ENCODE measurements at places on chromosomes 7 and 10.
A peak's percentile ranks its signal among the peaks of the same experiment; 100 is the strongest.

DNA sequence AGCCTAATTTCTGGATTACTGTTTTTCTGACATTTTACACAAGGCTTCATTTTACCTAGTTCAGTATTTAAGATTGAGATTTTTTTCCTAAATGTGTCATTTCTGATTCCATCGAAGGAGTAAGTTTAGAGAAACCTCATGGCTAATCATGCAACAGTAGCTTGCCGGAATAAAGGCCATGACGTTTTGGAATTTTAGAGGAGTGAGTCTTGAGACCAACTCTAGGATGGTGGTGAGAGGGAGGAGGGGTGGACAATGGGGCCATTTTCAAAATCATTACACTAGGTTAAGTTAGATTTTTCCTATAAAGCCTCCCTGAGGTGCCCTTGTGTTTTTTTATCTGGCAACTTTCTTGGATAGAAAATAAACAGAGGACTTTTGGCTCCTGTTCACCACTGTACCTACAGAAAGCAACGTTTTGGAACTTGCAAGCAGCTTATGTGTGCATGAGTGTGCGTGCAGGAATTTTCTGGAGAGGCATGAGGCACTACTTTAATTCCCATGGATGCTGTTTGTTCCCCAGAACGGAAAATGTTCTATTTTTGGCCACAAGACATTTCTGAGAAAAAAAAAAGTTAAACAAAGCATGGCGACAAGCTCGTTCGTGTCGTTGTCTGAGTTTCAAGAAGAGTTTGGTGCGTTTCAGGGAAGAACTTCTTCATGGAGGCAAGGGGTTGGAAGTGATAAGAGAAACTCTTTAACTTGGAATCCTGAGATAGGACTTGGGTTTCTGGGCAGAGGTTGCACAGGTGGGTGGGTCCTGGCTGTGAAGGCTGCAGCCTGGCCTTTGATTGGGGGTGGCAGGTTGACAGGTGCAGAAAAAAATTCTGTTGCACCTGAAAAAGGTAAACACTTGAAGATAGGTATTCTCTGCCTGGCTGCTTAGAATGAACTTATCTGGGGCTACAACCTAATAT, 178.1 kb downstream of the PTEN start:
- no peak for DNase-seq

DNA sequence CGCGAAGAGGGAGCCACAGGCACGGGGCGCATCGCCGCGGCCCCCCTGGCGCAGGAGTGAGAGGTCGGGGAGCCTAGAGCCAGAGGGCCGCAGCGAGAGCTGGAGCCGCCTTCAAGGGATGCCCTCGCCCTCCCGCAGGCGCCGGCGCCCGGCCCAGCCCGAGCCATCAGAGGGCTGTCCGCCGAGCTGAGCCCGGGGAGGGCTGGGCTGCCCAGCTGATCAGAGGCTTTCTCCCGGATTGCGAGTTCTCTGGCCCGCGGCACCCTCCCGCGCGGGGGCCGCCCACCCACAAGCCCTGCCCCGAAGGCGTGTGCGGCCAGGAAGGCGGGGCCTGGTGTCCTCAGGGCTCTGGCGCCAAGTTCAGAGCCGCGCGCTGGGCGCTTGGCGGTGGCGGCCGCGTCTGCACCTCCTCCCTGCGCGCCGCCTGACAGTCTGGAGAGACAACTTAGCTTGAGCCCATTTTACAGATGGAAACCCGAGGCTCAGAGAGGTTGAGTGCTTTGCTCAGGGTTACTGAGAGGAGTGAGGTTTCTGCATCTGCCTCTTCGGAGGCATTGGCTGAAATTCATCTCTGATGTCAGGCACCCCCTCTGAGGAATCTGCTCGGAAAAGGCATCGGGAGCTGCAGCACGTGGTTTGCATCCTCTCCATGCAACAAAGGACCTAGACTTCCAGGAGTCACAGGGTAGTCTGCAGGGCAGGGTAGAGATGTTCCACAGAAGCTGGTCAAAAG, 3.8 kb upstream of the ANTXRL start:
- peak; percentile 66 for DNase-seq

DNA sequence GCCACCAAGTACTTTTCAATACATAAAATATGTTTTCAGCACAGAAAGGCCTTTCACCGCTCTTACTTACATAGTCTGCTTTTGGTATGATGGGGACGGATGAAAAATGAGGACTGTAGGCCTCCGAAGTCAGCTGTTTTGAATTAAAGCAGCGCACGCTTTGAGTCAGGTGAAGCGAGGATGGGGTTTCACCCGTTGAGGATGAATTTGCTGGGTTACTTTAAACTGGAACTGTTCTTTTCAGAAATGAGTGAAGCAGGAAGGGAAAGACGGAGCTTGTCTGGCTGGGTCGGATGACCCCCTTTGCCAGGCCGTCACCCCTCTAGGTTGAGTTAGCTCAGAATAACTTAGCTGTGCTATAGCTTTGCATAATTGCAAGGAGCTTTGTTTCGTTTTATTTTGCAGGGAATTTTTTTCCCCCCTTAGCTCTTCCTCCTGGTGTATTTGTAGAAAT, 40.0 kb downstream of the CUX1 start:
- no peak for DNase-seq

DNA sequence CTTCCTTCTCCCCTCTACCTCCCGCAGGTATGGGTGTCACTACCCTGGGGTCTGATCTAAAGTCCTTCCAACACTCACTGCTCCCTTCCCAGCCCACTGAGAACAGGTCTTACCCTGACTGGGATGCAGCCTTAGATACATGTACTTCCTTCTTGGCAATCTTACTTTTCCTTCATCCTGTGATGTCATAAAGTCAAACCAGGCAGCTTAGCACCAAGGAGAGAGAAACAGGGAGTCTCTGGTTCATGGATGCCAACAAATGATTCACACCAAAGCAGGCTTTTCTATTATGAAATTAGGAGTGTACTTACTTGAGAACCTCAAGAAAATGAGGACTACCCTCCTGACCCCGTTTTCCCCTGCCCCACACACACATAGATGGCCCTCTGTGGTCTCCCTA, 111.0 kb upstream of the KMT2E start:
- DNase-seq: no peak

GRCh38 chr10:59098831-59099452, 77.5 kb upstream of the PHYHIPL start:
- no peak for DNase-seq

DNA sequence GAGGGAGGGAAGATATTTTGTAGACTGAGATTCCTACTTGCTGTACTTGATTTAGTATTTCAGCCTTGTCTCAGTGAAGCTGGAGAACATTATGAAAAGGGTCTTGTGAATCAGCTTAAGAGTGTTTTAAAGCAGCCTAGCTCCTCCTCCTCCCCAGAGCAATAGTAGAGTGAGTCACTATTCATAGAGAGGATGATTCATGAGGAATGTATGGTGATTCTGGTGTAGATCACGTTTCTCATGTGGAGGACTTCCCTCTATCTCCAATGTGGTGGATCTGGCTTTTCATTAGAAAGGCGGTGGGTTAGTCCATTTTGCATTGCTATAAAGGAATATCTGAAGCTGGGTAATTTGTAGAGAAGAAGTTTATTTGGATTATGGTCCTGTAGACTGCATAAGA, 340.1 kb upstream of the CHRM2 start:
- no peak for DNase-seq

DNA sequence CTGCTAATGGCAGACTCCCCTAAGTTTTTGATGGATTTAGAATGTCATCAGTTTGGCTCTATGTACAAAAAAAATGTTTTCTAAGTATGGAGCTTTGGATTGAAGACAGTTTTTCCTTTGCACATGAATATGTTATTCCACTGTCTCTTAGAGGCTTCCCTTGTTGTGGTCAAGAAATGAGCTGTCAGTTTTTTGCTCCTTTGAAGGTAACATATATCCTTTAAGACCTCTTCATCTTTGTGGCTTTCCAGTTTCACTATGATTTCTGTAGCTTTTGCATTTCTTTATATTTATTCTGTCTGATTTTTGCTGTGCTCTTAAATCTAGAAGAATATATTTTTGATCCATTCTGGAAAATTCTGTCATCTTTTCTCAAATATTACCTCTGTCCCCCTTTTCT, 15.8 kb upstream of the ODAD2 start:
- no peak for DNase-seq

GRCh38 chr10:120473593-120473992, 16.6 kb downstream of the PLPP4 start:
- DNase-seq: no peak

- no peak for DNase-seq
These were observed 208.0 kb upstream of the CSTF2T start for GRCh38 chr10:51907361-51907760.

DNA sequence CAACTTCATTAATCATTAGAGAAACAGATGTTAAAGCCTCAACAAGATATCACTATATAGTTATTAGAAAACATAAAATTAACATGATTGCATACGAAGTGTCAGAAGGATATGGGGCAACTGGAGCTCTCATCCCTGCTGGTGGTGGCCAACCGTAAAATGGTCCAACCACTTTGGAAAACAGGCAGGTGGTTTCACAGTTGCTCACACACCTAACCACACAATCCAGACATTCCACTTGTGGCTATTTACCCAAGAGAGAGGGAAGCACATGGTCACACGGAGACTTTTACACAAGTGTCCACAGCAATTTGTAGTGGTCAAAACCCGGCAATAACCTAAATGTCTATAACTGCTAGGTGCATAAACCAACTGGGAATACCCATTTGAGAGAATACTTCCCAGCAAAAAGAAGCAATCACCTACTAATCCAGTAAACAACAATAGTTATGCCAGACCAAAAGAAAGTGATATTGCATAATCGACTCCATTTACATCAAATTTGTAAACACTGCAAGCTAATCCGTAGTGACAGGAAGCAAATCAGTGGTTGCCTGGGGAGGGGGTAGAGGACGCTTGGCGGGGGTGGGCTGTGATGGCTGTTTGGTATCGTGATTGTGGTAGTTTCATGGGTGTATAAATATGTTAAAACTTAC, 91.8 kb downstream of the LARP4B start:
- no peak for DNase-seq

GRCh38 chr7:44323381-44324203, 1.8 kb downstream of the CAMK2B start:
- DNase-seq: no peak

GRCh38 chr10:95343573-95343972, 52.8 kb upstream of the PDLIM1 start:
- DNase-seq: no peak

GRCh38 chr10:96238646-96239623, 32.4 kb downstream of the BLNK start:
- no peak for DNase-seq

DNA sequence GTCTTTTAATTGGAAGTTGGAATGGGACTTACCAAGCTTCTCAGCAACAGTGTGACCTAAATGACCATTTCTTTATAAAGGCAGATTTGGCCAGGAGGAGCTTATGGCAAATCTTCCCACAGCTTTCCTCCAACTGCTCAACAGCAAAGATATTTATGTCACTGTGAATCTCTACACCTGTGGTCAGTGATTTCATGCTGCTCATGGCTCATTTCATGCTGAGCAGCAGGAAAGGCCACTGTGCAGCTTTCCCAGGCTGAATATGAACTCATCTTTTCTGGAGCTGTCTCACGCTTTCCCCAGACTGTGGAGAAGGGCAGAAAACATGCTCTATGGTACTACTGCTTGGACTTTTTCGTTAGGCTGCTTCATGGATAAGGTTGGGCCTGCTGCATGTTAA, 29.8 kb downstream of the CALCR start:
- DNase-seq: no peak

DNA sequence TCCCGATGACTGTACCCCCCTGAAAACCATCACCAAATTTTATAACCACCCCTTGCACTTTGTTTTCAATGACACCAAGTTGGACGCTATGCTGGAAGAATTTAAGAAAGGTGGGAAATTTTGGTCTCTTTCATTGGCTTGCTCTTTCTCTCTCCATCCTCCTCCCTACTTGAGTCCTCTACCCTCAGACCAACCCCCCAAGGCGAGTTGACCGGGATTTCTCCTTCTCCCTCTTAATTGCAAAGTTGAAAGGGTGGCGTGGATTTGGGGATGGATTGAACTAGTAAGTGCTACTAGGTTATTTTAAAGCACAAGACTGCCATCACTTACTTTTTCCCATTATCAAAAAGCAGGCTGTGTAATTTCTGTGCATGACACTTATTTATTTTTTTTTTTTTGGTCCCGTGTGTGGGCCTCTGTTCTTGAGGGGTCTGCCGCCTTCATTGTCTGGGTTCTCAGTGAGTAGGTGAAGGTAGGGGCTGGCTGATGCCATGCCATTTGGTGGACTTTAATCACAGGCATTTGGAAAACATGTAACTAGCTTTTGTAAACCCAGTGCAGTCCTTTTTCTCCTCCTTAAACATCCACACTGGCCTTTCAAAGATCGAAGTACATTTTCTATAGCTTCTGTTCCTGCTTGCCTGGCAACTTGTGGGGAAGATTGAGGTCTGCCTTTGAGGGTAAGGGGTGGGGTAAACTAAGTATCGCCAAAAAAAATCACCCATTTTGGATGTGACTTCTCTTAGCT, 2.1 kb downstream of the CNNM2 start:
- no peak for DNase-seq

GRCh38 chr7:117427258-117427701, at the start of gene ASZ1:
ASZ1 (minus strand) TSS chr7:117427493; CDS start chr7:117427460, 33 bp downstream.
- no peak for DNase-seq

GRCh38 chr7:48173756-48174382, 2.6 kb downstream of the ABCA13 start:
- DNase-seq: no peak

- no peak for DNase-seq
These were observed 15.4 kb upstream of the CDK6 start for GRCh38 chr7:92851732-92852131.

GRCh38 chr7:116697761-116698160, 25.8 kb downstream of the MET start:
- no peak for DNase-seq

DNA sequence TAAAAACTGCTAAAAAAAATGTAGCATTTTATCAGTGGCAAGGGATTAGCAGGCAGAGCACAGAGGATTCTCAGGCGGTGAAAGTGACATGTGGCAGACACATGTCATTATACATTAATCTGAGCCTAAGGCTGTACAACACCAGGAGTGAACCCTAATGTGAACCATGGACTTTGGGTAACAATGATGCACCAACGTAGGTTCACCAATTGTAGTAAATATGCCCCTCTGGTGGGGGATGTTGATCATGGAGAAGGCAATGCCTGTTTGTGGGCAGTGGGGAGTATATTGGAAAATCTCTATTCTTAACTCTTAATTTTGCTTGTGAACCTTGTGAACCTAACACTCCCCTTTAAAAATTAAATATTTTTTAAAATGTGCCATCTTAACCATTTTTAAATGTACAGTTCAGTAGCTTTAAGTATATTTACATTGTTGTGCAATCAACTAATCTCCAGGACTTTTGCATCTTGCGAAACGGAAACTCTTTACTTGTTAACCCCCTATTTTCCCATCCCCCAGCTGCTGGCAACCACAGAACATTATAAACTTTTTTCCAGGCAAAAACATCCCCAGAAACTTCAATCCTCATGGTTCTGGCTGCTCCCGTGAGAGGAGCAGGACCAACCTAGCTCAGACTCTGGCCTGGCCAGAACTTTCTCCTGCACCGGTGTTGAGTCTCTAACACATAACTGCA, 29.9 kb downstream of the LRRC20 start:
- DNase-seq: no peak

DNA sequence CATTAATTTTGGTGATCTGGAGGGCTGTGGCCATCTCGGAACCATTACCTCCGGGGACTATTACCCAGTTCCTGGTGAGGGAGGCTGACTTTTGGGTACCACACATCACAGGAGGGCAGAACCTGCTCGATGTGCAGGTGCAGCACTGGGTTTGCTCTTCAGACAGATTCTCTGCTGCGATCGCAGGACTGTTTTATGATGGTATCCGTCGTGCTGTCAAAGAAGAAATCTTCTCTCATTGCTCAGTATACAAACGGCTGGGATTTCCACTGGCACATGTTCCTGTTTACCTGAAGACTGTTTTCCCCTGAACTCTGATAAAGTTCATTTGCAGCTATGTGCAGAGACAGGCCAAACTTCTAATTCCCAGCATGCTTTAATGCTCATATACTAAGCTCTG, 27.2 kb upstream of the SHH start:
- DNase-seq: no peak
